Psoas muscle (tissue), 8 donors: ENCODE measurements at places on chromosomes 3 and 15. TPM values are rescaled to one million over a fixed set of nuclear protein-coding genes. Genes with fewer than 3 reads are reported as not detected.

DNA sequence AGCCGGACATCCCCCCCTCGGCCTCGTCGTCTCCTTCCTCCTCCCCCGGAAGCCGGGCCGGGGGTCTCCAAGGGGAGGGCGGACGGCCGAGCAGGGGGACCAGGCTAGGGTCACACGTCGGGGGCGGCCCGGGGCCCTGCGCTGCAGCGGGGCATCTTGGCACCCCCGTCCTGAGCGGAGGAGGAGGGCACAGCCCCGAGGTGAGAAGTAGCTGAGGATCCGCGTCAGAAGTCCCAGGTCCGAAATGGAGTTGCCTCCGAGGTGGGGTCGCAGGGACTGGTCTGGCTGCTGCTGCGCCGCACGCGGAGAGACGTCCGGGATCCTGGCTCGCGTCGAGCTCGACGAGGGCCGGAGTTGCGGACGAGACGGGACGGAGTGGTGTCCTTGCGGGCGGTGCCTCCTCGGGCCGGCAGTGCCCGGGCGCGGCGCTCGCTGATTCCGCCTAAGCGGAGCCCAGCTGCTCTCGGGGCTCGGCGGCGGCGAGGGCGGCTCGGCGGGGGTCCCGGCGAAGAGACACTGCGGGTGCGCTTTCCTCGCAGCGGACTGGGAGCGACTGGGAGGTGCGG lies at the start of gene ADCY5:
Gene ADCY5, minus strand, starts transcription at position 555 of the 566 bp plus-strand sequence. Its CDS starts 545 bp downstream, at position 10.
- H3K27me3 ChIP-seq, result no peaks in the 10 kb centered on the region
- DNase-seq, result peak; percentile 56
- peak within 1 kb of the TSS; percentile 72 for H3K4me3 ChIP-seq
- peak within 1 kb of the TSS; percentile 55 for H3K27ac ChIP-seq

- DNase-seq, result no peak
- H3K36me3 ChIP-seq, result peaks cover 74% of the 10 kb centered on the region
- H3K27me3 ChIP-seq, result no peaks in the 10 kb centered on the region
- H3K27ac ChIP-seq, result no peak overlapping the region
- H3K4me3 ChIP-seq, result no peak overlapping the region
- no peaks in the 10 kb centered on the region for H3K4me1 ChIP-seq
Observed at GRCh38 chr3:127015282-127016042, 32.5 kb downstream of the PLXNA1 start.

GRCh38 chr15:25406846-25407245 lies 32.0 kb downstream of the UBE3A start:
- H3K4me3 ChIP-seq, result no peak overlapping the region
- H3K27me3 ChIP-seq, result no peaks in the 10 kb centered on the region

DNA sequence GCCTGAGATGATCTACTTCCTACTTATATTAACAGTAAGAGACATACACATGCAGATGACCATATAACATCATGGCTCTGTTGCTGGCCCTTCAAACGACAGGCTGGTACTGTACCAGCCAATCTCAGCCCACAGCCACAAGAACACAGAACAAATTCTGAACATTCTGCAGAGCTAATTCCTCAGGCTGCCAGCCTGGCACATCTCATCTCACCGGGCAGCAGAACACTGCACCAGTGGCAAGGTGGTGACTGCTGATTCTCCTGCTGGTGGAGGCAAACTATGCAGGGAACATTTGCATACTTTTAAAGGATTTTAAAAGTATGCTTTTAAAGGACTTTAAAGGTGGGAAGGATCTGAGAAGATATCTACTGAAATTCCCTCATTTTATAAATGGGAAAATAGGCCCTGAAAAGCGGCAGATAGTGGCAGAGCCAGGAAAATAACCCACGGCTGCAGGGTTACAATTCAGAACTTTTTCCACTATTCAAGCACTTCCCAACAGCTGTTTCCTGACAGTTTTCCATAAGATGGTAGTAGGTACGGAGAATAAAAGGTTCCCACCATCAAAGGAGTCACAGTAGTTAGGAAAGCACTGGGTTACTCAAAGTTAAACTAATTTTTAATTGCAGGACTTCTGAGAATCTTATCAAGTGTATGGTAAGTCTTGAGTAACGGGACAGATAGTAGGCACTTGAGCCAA lies 37.3 kb downstream of the SUMF1 start:
- no peak overlapping the region for H3K27ac ChIP-seq
- H3K27me3 ChIP-seq, result no peaks in the 10 kb centered on the region
- no peak for DNase-seq
- no peaks in the 10 kb centered on the region for H3K4me1 ChIP-seq
- H3K4me3 ChIP-seq, result no peak overlapping the region

DNA sequence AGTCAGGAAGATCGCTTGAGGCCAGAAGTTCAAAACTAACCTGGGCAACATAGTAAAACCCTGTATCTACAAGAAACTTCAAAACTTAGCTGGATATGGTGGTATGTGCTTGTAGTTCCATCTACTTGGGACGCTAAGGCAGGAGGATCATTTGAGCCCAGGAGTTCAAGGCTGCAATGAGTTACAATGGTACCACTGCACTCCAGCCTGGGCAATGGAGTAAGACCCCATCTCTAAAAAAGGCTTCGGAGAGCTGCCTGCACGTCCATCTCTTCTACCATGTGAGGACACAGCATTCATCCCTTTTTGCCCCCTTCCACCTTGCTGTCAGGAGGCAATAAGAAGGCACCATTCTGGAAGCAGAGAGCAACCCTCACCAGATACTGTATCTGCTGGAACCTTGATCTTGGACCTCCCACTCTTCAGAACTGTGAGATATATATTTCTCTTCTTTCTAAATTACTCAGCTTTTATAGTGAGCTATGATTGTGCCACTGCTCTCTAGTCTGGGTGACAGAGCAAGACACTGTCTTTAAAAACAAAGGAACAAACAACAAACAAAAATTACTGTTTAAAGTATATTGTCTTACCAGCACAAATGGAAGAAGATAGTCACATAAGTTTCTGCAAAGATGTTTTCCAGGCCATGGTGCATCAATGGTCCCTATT lies 4.2 kb upstream of the BTLA start:
- no peaks in the 10 kb centered on the region for H3K36me3 ChIP-seq
- no peak overlapping the region for H3K4me3 ChIP-seq
- no peaks in the 10 kb centered on the region for H3K4me1 ChIP-seq
- no peak overlapping the region for H3K27ac ChIP-seq

- no peaks in the 10 kb centered on the region for H3K27me3 ChIP-seq
- no peaks in the 10 kb centered on the region for H3K4me1 ChIP-seq
- no peaks in the 10 kb centered on the region for H3K36me3 ChIP-seq
- H3K4me3 ChIP-seq, result no peak overlapping the region
- no peak for DNase-seq
Observed at GRCh38 chr3:162130582-162130981, 634.0 kb downstream of the OTOL1 start.

DNA sequence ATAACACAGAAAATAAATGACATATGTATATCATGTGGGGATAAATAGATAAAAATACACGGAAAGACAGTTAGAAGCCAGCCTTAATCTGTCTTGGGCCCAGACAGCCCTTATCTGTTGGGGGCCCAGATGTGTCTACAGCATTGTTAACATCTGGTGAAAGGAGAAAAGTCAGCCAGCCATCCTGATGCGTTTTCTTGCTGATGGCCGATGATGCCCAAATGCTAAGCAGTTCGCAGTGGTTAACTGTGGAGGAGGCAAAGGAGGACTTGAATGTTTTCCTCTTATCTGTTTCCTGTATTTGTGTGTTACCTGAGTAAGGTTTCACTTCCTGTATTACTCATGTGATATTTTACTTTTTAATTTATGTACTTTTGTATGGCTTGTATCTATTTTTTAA lies 46.2 kb downstream of the NOX5 start:
- no peak for DNase-seq
- H3K36me3 ChIP-seq, result no peaks in the 10 kb centered on the region
- no peaks in the 10 kb centered on the region for H3K27me3 ChIP-seq
- H3K4me1 ChIP-seq, result peaks cover 8% of the 10 kb centered on the region
- no peak overlapping the region for H3K4me3 ChIP-seq

- no peaks in the 10 kb centered on the region for H3K36me3 ChIP-seq
- no peak overlapping the region for H3K4me3 ChIP-seq
- DNase-seq, result no peak
- H3K27me3 ChIP-seq, result no peaks in the 10 kb centered on the region
Observed at GRCh38 chr3:135911110-135911509, 54.4 kb upstream of the PPP2R3A start.

- H3K36me3 ChIP-seq, result no peaks in the 10 kb centered on the region
- no peak overlapping the region for H3K4me3 ChIP-seq
- DNase-seq, result no peak
Observed at GRCh38 chr3:99313485-99313884, 324.9 kb upstream of the COL8A1 start.

- no peak for DNase-seq
- H3K36me3 ChIP-seq, result no peaks in the 10 kb centered on the region
- no peak overlapping the region for H3K4me3 ChIP-seq
- H3K27ac ChIP-seq, result no peak overlapping the region
Observed at GRCh38 chr3:115450036-115450435, 173.3 kb upstream of the GAP43 start.

GRCh38 chr15:90340345-90340744 lies 11.7 kb upstream of the ZNF774 start:
- H3K4me3 ChIP-seq, result no peak overlapping the region
- DNase-seq, result no peak
- no peaks in the 10 kb centered on the region for H3K4me1 ChIP-seq
- H3K36me3 ChIP-seq, result no peaks in the 10 kb centered on the region
- H3K27me3 ChIP-seq, result no peaks in the 10 kb centered on the region
- H3K27ac ChIP-seq, result no peak overlapping the region

- H3K4me3 ChIP-seq, result no peak overlapping the region
- no peaks in the 10 kb centered on the region for H3K27me3 ChIP-seq
- H3K36me3 ChIP-seq, result no peaks in the 10 kb centered on the region
- no peak overlapping the region for H3K27ac ChIP-seq
Observed at GRCh38 chr3:73637042-73637441, 12.3 kb upstream of the PDZRN3 start.

DNA sequence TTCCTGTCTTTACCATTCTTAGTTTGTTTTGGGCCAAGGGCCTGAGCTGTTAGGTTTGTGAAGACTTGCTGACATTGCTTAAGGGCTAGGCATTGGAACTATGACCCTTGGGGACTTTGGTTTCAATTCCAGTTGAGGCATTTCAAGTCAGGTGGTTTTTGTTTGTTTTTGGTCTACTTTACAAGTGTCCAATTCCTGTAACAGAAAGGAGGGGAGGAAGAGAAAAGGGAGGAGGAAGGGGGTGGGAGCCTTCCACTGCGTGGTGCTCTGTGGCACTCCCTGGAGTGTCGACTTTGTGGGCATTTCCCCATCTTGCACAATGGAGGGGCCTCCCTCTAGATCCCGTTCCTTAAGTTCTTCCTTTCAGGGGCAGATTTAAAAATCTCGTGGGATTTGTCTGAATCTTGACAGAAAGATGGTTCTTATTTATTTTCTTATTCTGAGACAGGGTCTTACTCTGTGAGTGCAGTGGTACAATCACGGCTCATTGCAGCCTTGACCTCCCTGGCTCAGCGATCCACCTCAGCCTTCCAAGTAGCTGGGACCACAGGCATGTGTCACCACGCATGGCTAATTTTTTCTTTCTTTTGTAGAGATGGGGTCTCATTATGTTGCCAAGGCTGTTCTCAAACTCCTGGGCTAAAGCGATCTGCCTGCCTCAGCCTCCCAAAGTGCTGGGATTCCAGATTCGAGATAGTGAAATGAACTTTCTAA lies 59.5 kb upstream of the RYK start:
- no peak for DNase-seq
- H3K36me3 ChIP-seq, result no peaks in the 10 kb centered on the region
- peaks cover 47% of the 10 kb centered on the region for H3K4me1 ChIP-seq

DNA sequence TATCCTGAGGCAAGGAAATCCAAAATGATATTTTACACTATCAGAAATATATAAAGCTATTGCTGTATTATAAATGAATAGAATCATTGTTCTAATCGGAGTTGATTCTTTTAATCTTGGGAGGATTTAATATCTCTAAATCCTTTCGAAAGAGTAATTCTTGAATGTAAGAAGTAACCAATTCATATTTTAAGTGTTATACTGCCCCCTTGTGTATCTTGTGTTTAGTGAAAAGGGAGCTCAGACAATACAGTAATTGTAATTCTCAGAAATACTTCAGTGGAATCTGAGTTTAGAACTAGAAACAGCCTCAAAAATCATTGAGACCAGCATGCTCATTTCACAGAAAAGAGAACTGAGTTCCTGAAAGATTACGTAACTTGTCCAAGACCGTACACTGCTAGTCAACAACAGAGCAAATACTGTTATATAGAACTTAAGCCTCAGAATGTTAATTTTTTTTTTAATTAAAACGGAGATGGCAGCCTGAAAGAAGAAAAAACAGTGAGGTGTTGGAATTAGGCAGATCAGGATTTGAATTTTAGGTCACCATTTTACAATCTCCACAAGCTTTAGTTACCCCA lies 42.9 kb downstream of the PLCH1 start:
- no peaks in the 10 kb centered on the region for H3K4me1 ChIP-seq
- H3K27ac ChIP-seq, result no peak overlapping the region
- no peak for DNase-seq

GRCh38 chr15:64162478-64162868 lies 349 bp downstream of the PPIB start:
- peaks cover 8% of the 10 kb centered on the region for H3K36me3 ChIP-seq
- peaks cover 37% of the 10 kb centered on the region for H3K4me1 ChIP-seq
- H3K4me3 ChIP-seq, result peak overlapping the region; percentile 95
- H3K27me3 ChIP-seq, result no peaks in the 10 kb centered on the region

- no peaks in the 10 kb centered on the region for H3K36me3 ChIP-seq
Observed at GRCh38 chr3:128994581-128995546, 988 bp upstream of the CFAP92 start.

GRCh38 chr15:63858881-63859280 lies 25.1 kb upstream of the HERC1 start:
- H3K27me3 ChIP-seq, result no peaks in the 10 kb centered on the region
- H3K36me3 ChIP-seq, result no peaks in the 10 kb centered on the region
- H3K4me3 ChIP-seq, result no peak overlapping the region

GRCh38 chr3:44069276-44069675 lies 172.4 kb upstream of the TOPAZ1 start:
- no peak overlapping the region for H3K27ac ChIP-seq
- DNase-seq, result no peak
- H3K36me3 ChIP-seq, result no peaks in the 10 kb centered on the region
- no peak overlapping the region for H3K4me3 ChIP-seq

DNA sequence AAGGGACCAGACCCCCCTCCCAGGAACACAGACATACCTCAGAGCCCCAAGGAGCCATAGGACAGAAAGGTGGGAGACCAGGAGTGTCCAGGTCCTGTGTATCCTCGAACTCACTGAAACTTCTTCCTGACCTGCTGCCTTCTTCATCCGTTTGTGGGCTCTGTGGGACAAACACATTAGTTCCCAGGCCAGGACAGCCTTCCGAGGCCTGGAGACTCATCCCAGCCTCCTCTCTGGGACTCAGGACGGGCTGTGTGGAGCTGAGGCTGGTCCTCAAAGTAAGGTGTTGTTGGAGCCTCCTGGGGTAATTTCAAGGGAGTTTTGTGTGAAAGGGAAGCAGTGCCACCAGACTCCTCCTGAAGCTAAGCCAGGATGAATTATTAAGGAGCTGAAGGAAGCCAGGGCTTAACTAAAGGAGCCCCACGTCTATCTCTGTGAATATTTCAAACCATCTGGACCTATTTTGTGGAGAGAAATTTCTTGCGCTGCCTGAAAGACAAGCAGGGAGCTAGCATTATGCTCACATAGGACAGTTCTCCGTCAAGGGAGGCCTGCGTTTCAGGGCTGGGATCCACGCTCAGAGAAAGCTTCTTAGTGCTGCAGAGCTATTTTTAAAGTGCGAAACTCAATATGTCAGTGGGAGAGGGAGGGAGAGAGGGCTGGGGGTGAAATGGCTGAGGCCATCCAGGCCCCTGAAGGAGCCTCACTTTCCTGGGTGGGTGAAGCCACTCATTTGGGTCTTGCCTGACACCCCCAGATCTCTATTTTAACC lies 29.8 kb upstream of the PLA2G4E start:
- peak overlapping the region; percentile 83 for H3K27ac ChIP-seq
- no peak overlapping the region for H3K4me3 ChIP-seq
- DNase-seq, result no peak
- no peaks in the 10 kb centered on the region for H3K27me3 ChIP-seq

Gene MNS1
- total RNA-seq, result 0.40 TPM

Gene NAA80
- total RNA-seq, result 7.9 TPM

Gene ISL2
- not detected for total RNA-seq

Gene GP9
- total RNA-seq, result not detected

Gene GAP43
- 0.36 TPM for total RNA-seq

Gene HRG
- not detected for total RNA-seq

Gene LMLN
- total RNA-seq, result 2.9 TPM
